Hematopoietic multipotent progenitor cell treated with erythropoietin and hydrocortisone succinate and interleukin-3 and kit ligand, for 4 days (in vitro differentiated cells): ENCODE measurements at places on chromosomes 3 and 15.

DNA sequence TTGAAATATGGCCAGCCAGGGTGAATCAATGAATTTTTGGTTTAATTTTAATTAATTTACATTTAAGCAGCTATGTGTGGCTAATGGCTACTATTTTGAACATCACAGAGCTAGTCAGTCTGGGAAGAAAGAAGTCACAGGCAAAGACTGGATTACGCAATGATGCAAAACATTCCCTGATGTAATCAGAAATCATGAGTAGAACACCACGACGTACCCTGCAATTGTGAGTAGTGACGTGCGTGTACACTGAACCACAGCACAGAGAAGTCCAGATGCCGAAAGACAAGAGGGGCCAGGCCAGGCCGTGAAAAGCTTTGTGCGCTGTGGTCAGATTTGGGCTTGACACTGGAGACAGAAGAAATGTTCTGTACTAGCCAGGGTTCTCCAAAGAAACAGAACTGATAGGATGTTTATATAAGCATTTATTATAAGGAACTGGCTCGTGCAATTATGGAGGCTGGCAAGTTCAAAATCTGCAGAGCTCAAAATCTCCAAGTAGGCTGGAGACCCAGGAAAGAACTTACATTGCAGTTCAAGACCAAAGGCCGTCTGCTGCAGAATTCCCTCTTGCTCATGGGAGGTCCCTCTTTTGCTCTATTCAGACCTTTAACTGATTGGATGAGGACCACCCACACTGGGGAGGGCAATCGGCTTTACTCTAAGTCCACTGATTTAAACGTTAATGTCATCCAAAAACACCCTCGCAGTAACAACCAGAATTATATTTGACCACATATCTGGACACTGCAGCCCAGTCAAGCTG lies 44.6 kb downstream of the SH3BP5 start:
- no peak for DNase-seq

DNA sequence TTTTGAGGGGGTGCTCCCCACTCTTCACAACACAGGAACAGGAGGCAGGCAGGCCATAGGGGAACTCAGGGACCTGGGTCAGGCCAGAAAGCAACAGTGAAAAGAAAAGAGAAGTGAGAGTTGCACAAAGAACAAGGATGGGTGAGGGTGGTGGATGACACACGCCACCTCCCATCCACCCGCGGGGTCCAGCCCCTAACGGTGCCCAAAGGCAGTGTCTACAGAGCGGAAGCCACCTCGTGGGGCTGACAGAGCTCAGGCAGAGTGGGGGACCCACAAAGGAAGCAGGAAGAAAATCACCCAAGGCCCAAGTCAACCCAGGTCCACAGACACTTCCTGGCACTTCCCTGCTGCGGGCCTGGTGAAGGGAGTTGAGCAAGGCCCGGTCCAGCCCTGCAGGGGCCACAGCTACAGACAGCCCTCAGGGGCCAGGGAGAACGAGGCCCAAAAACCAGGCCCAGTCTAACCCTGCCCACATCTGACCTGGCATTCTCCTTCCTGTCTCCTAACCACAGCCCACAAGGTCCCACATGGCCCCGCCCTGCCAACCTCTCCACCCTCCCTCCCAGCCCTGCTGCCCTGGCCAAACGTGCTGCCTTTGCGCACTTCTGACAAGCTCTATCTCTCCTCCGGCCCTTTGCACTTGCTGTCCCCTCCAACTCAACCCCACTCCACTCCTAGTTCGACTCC lies 5.9 kb downstream of the NUP210 start:
- peak; percentile 98 for DNase-seq

GRCh38 chr15:43292375-43293078 lies 25.8 kb upstream of the TGM5 start:
- no peak for DNase-seq

DNA sequence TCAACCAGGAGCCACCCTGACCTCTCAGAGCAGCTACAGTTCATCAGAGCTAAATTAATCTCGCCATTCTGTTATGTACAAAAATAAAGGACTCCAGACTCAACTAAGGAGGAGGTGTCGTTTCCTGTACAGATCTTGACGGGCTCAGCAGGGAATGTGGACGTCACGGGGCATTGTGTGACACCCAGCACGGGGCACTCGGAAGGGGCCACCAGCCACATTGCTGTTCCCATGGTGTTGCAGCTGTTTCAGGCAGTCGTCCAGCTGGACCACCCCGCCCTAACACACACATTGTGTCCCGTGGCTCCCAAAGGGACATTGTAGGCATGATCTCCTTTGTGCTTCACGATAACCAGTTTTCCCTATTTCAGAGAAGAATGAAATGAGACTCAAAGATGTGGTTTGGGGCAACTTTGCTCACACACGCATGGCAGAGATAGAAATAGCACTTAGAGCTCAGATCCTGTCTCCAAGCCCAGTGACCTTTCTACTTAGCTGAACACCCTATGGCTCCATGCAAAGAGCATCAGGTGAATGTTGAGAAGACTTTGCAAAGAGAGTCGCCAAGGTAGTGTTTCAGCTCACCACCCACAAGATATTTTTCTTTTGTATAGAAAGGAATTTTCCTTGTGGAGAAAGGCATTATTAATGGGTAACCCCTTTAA lies 5.5 kb downstream of the SSUH2 start:
- DNase-seq, result no peak

DNA sequence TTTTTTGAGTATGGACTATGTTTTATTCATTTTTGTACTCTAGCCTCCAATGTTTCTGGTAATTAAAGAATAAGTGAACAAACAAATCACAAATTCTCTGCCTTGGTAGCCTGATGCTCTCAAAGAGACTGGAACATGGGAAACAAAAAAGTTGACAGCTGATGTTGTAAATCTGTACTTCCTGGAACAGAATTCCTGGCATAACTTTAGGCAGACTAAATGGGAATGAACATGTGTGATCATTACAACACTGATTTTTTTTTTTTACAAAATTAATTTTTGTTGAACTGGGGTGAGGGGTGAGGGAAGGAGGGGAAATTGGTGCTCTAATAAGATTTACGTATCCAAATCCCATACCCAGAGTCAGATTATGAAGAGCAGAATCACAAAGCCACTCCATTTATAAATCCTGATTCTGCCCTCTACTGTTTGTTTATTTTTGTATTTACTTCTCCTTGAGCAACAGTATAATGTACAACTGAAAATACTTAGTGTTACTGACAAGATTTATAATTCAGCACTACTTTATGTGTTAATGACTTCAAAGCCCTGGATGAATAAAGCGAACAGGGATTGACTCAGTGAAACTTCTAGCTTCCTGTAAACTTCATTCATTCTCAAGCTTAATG lies 165.0 kb downstream of the FRMD5 start:
- DNase-seq, result no peak

DNA sequence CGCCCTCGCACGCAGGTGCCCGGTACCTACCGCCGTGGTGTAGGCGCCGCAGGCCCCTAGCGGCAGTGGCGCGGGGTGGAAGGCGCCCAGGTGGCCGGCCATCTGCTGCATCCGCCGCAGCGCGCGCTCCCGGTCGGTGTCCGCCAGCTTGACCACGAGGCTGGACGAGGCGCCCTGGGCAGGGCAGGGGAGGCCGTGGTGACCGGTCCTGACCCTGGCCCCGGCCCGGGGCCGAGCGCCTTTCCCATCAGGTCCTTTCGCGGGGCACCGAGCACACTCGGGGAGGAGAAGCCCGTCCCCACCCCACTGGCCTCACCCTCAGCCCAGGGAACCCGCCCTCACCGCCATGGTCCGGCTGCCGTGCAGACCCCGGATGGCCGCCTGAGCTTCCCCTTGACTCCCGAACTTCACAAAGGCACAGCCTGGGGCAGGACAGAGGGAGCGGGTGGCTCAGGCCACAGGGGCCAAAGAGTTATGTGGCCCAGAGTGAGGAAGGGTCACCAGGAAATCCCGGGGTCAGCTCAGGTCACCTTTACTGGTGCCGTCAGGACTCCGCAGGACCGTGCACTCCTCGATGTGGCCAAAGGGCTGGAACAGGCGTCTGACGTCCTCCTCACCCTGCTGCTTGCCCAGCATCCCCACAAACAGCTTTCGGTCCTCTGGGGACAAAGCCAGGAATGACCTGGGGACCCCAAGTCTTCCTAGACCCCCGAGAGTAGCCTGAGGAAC lies 17.4 kb upstream of the PARP6 start:
- no peak for DNase-seq

DNA sequence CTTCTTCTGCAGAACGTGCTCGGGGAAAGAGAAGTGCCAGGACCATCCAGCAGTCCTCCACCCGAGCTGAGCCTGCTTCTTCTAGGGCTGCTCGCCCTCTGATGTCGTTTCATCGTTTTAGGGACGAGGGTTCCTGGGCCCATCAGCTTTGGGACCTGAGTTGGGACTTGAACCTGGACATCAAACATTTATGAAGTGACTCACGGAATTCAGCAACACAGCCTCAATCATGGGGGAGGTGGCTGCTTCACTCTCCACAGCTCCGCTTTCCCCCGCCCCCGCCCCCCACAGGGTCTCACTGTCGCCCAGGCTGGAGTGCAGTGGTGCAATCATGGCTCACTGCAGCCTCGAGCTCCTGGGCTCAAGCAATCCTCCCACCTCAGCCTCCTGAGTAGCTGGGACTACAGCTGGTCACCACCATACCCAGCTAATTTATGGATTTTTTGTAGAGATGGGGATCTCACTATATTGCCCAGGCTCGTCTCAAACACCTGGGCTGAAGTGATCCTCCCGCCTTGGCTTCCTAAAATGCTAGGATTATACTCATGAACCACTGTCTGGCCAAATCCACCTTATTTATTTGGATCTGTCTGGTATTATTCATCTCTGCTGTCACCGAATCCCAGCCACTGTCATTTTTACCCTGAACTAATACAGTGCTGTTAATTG lies 725 bp upstream of the SCAMP2 start:
- DNase-seq, result no peak

DNA sequence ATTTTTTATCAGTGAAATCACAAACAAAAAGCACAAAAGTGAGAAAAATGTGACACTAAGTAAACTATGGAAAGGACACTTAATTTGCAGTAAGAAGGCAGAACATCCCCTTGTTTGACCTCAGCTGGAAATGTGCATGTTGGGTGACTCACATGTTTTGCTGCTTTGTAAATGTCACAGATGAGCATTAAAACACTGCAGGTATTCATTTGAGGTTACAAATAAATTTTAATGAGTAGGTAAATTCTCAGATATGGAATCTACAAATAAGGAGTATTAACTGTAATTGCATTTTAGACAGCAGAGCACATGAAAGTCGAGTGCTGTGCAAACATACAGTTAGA lies 20.3 kb downstream of the CHMP2B start:
- no peak for DNase-seq

DNA sequence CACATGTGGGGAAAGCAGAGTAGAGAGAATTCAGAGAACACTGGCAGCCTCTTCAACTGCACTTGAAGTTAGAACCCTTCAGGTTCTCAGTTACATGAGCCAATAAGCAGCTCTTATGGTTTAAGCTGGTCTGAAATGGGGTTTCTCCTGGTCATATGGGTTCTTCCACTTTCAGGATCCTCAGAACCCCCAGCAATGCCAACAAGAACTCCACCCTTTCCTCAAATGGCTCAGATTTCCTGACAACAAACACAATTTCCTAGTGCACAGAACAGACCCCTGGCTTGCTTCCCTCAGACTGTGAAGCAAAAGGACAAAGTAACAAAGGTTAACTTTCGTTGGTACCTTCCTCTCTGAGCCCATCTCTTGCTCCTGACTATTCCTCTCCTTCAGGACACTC lies 23.9 kb upstream of the FRMD4B start:
- no peak for DNase-seq

DNA sequence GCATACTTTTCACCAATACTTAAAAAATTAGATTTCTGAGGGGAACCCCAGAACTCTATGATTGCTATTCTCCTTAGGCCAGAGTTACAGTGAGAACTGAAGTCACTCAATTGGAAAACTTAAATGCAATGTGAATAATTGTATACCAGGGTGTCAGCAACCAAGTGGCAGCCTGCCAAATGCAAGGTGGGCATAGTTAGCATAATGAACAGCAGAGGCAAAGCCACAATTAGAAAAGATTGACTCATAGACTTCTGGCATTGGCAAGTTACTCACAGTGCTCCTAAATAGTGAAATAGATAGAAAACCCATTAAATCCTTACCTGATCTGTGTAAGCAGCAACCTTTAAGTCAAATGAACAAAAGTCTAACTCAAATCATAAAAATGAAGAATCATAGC lies 94.9 kb downstream of the BCHE start:
- DNase-seq, result no peak

DNA sequence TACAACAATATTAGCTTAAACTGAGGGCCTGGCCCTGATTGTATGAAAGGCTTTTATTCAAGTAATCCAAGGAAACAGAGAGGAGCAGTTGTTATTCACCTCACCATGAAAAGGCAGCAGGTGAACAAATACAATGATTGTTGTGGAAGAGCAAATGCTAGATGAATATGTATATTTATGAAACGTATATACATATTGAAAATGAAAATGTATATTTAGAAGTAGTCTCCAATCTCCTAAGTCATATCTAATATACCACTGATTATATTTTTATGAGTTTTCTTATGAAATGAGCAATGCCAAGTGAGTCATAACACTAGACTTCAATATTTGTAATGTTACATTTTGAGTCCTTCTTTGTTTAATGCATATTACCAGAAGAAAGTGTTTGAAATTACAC lies 116.2 kb upstream of the KCNMB2 start:
- DNase-seq, result no peak

- DNase-seq, result peak; percentile 32
These were observed 480.1 kb upstream of the ZNF385D start for GRCh38 chr3:22231061-22231460.

GRCh38 chr15:56719021-56719612 lies 14.2 kb downstream of the ZNF280D start:
- DNase-seq, result no peak

DNA sequence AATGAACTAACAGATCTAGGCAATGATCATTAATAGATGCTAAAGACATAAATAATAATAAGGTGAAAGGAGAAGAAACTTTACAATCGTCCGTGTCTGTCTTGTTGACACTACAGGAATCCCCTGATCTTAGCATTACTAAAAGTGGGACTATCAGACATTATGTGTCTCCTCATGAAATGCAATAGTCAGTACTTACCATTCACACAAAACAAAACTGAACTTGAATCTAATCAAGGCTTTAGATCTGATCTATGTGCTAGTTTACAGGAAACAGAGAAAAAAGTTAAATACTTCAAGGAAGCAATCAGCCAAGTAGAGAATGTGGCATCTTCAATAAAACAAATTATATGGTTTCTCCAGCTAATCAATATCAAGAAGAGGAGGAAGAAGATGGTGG lies 73.7 kb downstream of the PIK3CB start:
- no peak for DNase-seq
